ENCODE measurements at places on chromosomes 4 and X. TPM values are rescaled to one million over a fixed set of nuclear protein-coding genes. Genes with fewer than 3 reads are reported as not detected.

DNA sequence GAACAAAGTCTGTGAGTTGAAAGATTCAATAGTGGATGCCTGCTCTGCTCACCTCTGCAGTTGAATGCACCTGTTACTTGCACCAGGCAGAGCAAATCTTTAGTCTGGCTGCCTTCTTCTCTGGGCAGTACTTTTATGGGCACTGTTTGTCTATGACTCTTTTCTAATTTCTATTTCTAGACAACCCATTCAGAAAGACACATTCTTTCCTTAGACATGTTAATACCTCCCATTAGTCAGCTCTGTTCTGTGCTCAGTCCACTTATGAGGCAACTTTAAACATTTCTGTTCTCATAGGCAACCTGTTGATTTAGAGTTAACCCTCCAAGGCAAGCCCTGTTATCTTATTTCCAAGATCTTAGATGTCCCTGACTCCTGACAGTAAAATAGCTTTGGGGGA is 108.9 kb downstream of the SYNPO2 start:
- peaks cover 11% of the 10 kb centered on the region for H3K27me3 ChIP-seq
- no peaks in the 10 kb centered on the region for H3K36me3 ChIP-seq
- no peaks in the 10 kb centered on the region for H3K4me1 ChIP-seq
- no peak for DNase-seq
- no peak overlapping the region for H3K4me3 ChIP-seq

The CHM gene
- total RNA-seq: 29.4 TPM

The PDZD4 gene
- total RNA-seq: 52.5 TPM

- H3K27me3 ChIP-seq: no peaks in the 10 kb centered on the region
- H3K27ac ChIP-seq: peak overlapping the region; percentile 9
- no peaks in the 10 kb centered on the region for H3K4me1 ChIP-seq
- no peak for DNase-seq
Observed at GRCh38 chrX:16347968-16348670, 180.8 kb downstream of the MAGEB17 start.

The RRH gene
- not detected for total RNA-seq

The GASK1B gene
- total RNA-seq: 8.8 TPM

The FRMD7 gene
- 0.21 TPM for total RNA-seq

GRCh38 chr4:144556636-144557035 is 89.3 kb upstream of the HHIP start:
- no peaks in the 10 kb centered on the region for H3K27me3 ChIP-seq
- no peaks in the 10 kb centered on the region for H3K4me1 ChIP-seq
- no peaks in the 10 kb centered on the region for H3K36me3 ChIP-seq

The RTL5 gene
- total RNA-seq: 23.0 TPM

The SPANXA2 gene
- not detected for total RNA-seq

The MSANTD1 gene
- total RNA-seq: 1.2 TPM

The PNMA5 gene
- total RNA-seq: not detected

The ASB9 gene
- 0.28 TPM for total RNA-seq

DNA sequence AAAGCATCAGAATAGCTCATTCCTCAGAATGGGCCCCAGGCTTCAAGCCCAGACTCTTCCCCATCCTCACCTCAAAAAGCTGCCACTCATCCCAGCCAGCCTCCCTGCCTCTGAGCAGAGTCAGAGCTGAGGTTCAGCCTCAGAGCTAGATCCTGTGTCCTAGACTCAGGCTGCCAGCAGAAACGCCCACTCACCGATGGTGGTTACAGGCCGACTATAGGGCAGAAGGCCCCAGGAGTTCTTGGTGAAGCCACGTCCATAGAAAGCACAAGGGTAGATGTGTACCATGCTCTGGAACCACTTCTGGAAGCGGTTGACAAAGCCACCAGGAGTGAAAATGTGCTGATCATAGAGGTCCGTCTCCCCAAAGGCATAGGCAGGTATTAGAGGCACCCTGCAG is 7.7 kb downstream of the AWAT2 start:
- no peaks in the 10 kb centered on the region for H3K4me1 ChIP-seq
- H3K27me3 ChIP-seq: no peaks in the 10 kb centered on the region
- DNase-seq: no peak

GRCh38 chrX:53260836-53261235 is 20.5 kb downstream of the IQSEC2 start:
- DNase-seq: no peak
- H3K27ac ChIP-seq: no peak overlapping the region
- H3K36me3 ChIP-seq: peaks cover 2% of the 10 kb centered on the region
- H3K4me3 ChIP-seq: no peak overlapping the region
- peaks cover 4% of the 10 kb centered on the region for H3K4me1 ChIP-seq

The KIAA1210 gene
- total RNA-seq: not detected

GRCh38 chr4:2825740-2826139 is 17.9 kb upstream of the ADD1 start:
- no peak overlapping the region for H3K27ac ChIP-seq
- H3K4me1 ChIP-seq: peaks cover 3% of the 10 kb centered on the region
- no peaks in the 10 kb centered on the region for H3K27me3 ChIP-seq
- no peak overlapping the region for H3K4me3 ChIP-seq
- peaks cover 14% of the 10 kb centered on the region for H3K36me3 ChIP-seq
- DNase-seq: no peak

The FABP2 gene
- not detected for total RNA-seq

- H3K4me3 ChIP-seq: peak overlapping the region; percentile 89
- peaks cover 59% of the 10 kb centered on the region for H3K4me1 ChIP-seq
- peak overlapping the region; percentile 90 for H3K27ac ChIP-seq
- H3K36me3 ChIP-seq: peaks cover 15% of the 10 kb centered on the region
Observed at GRCh38 chr4:168878623-168879022, 131.4 kb downstream of the CBR4 start.

- peaks cover 24% of the 10 kb centered on the region for H3K36me3 ChIP-seq
- no peaks in the 10 kb centered on the region for H3K27me3 ChIP-seq
Observed at GRCh38 chrX:102697494-102697893, 14.8 kb upstream of the GPRASP2 start.

The FGG gene
- total RNA-seq: not detected

The XG gene
- not detected for total RNA-seq

DNA sequence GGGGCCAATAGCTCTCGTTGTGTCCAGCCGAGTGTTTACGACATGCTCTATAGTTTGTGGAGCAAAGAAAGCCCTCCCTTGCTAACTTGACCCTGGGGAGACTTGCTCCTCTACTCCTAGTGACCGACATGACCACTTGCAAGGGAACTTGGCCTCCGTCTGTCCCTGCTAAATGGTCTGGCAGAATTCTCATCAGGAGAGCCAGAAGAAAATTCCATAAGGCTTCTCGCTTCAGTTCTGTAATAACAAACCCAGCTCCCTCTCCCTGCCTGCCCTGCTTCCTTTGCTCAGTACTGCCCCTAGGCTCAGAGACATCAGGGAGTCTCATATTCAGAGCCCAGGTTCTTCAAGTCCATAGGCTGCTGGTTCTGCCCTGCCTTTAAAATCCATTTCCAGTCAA is 13.0 kb downstream of the DOCK11 start:
- DNase-seq: no peak
- peak overlapping the region; percentile 84 for H3K27ac ChIP-seq
- H3K4me1 ChIP-seq: no peaks in the 10 kb centered on the region
- H3K4me3 ChIP-seq: no peak overlapping the region
- H3K27me3 ChIP-seq: no peaks in the 10 kb centered on the region

DNA sequence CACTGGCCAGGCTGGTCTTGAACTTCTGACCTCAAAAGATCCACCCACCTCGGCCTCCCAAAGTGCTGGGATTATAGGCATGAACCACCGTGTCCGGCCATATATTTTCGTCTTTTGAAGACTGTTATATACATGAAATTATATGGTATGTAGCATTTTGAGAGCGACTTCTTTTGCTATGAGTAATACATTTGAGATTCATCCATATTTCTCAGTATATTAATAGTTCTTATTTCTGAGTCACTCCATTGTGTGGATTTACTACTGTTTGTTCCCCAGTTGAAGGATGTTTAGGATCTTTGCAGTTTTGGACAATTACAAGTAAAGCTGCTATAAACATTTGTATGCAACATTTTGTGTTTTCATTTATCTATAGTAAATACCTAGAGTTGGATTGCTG is 34.9 kb downstream of the GNL3L start:
- H3K27ac ChIP-seq: no peak overlapping the region
- H3K27me3 ChIP-seq: no peaks in the 10 kb centered on the region
- no peak overlapping the region for H3K4me3 ChIP-seq
- no peaks in the 10 kb centered on the region for H3K4me1 ChIP-seq
- DNase-seq: no peak
- H3K36me3 ChIP-seq: peaks cover 21% of the 10 kb centered on the region

The GPRASP3 gene
- total RNA-seq: 21.4 TPM

- no peak for DNase-seq
- no peak overlapping the region for H3K4me3 ChIP-seq
- H3K27ac ChIP-seq: no peak overlapping the region
- no peaks in the 10 kb centered on the region for H3K4me1 ChIP-seq
- peaks cover 2% of the 10 kb centered on the region for H3K36me3 ChIP-seq
Observed at GRCh38 chr4:105510245-105510644, 36.4 kb upstream of the PPA2 start.

DNA sequence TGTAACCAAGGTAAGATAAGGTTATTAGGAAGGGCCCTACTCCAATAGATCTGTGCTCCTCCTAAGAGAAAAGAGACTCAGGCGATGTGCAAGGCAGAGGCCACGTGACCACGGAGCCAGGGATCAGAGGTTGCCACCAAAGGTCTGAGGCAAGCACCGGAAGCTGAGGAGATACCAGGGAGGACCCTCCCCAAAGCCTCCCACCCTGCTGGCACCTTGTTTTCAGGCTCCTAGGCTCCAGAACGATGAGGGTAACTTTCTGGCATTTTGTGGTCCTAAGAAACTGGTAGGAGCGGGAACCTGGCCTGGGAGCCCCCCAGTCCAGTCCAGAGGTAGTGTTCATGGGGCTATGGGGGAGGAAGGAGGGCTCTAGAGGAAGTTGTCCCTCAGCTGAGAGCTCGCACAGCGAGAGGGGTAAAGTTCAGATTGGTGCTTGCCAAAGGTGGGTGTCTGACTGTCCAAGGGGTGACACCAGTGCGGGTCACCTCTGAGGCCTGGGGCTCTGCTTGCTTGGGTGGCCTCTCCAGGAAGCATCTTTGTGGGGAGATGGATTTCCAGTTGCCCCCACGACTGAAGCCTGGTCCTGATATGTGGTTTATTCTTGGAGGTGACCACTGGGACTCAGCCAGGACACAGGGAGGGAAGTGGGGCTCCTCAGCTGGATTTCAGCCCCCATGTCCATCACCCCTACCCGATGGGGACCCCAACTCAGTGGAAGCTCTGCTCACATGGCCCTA is 7.5 kb upstream of the LETM1 start:
- peak overlapping the region; percentile 90 for H3K27ac ChIP-seq
- H3K27me3 ChIP-seq: peaks cover 13% of the 10 kb centered on the region
- H3K4me1 ChIP-seq: peaks cover 53% of the 10 kb centered on the region
- no peaks in the 10 kb centered on the region for H3K36me3 ChIP-seq

The ADH7 gene
- not detected for total RNA-seq

The TMPRSS11A gene
- total RNA-seq: not detected

GRCh38 chr4:13910556-13910955 is 283.0 kb upstream of the BOD1L1 start:
- H3K4me3 ChIP-seq: no peak overlapping the region
- no peaks in the 10 kb centered on the region for H3K36me3 ChIP-seq
- no peaks in the 10 kb centered on the region for H3K4me1 ChIP-seq
- H3K27ac ChIP-seq: no peak overlapping the region
- no peak for DNase-seq

DNA sequence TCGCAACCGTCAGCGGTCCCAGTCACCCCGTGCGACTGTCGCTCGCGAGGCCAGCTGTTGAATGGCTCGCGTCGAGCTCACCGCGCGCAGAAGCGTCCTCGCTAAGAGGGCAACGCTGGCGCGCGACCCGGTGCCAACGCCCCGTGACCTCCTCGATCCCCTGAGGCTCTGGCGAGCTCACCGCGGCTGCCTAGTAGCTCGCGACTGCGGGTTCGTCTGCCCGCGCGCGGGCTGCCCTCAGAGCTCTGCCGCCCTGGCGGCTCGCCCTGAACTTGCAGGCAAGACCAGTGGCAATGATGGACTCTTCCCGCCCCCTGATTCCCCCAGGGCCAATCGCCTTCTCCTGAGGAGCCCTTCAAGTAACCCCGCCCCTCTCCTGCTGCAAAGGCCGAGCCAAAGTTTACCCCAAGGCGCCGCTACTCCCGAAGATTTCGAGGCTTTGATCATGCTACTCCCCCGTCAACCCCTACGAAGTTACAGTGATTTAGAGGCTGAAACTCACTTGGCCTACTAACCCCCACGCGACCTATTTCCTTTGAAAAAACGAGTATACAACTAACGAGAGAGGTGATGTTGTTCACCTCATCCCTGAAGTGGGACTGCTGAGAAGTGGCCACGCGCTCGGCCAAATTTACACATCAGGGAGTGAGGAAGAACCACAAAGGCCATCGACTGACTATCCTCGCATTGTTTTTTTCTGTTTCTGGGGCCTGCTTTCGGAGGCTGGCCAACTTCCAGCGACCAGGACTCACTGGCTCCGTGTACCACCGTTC is 37.5 kb downstream of the PGRMC1 start:
- H3K4me3 ChIP-seq: no peak overlapping the region
- H3K4me1 ChIP-seq: no peaks in the 10 kb centered on the region
- DNase-seq: no peak
- no peaks in the 10 kb centered on the region for H3K27me3 ChIP-seq
- H3K27ac ChIP-seq: peak overlapping the region; percentile 27

GRCh38 chrX:148537556-148538182 is 37.3 kb downstream of the AFF2 start:
- no peak for DNase-seq
- no peak overlapping the region for H3K27ac ChIP-seq
- no peaks in the 10 kb centered on the region for H3K27me3 ChIP-seq

The PRDM5 gene
- total RNA-seq: 21.9 TPM

DNA sequence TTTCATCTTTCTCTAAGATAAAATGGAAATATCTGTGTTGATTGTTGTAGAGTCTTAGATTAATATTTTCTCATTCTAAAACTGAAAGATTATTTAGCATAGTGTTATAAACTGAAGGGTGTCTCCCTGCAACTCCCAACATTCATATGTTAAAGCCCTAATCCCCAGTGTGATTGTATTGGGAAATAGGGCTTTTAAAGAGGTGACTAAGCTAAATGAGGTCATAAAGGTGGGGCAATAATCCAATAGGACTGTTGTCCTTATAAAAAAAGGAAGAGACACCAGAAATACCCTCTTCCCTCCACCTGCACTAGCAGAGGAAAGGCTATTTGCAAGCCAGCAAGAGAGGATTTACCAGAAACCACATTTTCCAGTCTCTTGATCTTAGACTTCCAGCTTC is 1626.4 kb downstream of the C4orf33 start:
- no peak for DNase-seq
- no peaks in the 10 kb centered on the region for H3K27me3 ChIP-seq
- H3K36me3 ChIP-seq: no peaks in the 10 kb centered on the region
- H3K4me3 ChIP-seq: no peak overlapping the region
- no peaks in the 10 kb centered on the region for H3K4me1 ChIP-seq
- H3K27ac ChIP-seq: no peak overlapping the region

The FHDC1 gene
- total RNA-seq: 54.5 TPM

The ZAR1 gene
- 0.27 TPM for total RNA-seq

The DACH2 gene
- 1.0 TPM for total RNA-seq

GRCh38 chr4:148510211-148510610 is 68.0 kb upstream of the NR3C2 start:
- H3K36me3 ChIP-seq: no peaks in the 10 kb centered on the region
- no peak for DNase-seq
- no peaks in the 10 kb centered on the region for H3K4me1 ChIP-seq
- H3K27ac ChIP-seq: no peak overlapping the region
- H3K4me3 ChIP-seq: no peak overlapping the region
- H3K27me3 ChIP-seq: no peaks in the 10 kb centered on the region

The ZCCHC18 gene
- 9.3 TPM for total RNA-seq

GRCh38 chr4:91243132-91243531 is 1060.6 kb upstream of the GRID2 start:
- H3K27me3 ChIP-seq: no peaks in the 10 kb centered on the region
- no peak overlapping the region for H3K27ac ChIP-seq
